ENCODE measurements at places on chromosomes 5 and 9. TPM values are rescaled to one million over a fixed set of nuclear protein-coding genes. Genes with fewer than 3 reads are reported as not detected.

ARAP3 gene
- polyA plus RNA-seq = 12.8 TPM

MARCOL gene
- not detected for polyA plus RNA-seq

C5orf58 gene
- not detected for polyA plus RNA-seq

SLC46A2 gene
- 0.35 TPM for polyA plus RNA-seq

DAB2 gene
- 21.6 TPM for polyA plus RNA-seq

PTGR1 gene
- polyA plus RNA-seq = 4.1 TPM

TAF1L gene
- polyA plus RNA-seq = not detected

PDZD2 gene
- 0.39 TPM for polyA plus RNA-seq

SLC27A6 gene
- polyA plus RNA-seq = 1.2 TPM

TOR2A gene
- 29.1 TPM for polyA plus RNA-seq

CSNK1G3 gene
- polyA plus RNA-seq = 11.3 TPM

MPDZ gene
- 3.8 TPM for polyA plus RNA-seq

OGN gene
- 1.3 TPM for polyA plus RNA-seq

TIMD4 gene
- 11.5 TPM for polyA plus RNA-seq

STXBP1 gene
- polyA plus RNA-seq = 4.3 TPM

NOL8 gene
- 34.2 TPM for polyA plus RNA-seq

MYOT gene
- polyA plus RNA-seq = 0.35 TPM
